Foreskin keratinocyte (primary cell): ENCODE measurements at places on chromosomes 4 and X. TPM values are rescaled to one million over a fixed set of nuclear protein-coding genes. Genes with fewer than 3 reads are reported as not detected.

DNA sequence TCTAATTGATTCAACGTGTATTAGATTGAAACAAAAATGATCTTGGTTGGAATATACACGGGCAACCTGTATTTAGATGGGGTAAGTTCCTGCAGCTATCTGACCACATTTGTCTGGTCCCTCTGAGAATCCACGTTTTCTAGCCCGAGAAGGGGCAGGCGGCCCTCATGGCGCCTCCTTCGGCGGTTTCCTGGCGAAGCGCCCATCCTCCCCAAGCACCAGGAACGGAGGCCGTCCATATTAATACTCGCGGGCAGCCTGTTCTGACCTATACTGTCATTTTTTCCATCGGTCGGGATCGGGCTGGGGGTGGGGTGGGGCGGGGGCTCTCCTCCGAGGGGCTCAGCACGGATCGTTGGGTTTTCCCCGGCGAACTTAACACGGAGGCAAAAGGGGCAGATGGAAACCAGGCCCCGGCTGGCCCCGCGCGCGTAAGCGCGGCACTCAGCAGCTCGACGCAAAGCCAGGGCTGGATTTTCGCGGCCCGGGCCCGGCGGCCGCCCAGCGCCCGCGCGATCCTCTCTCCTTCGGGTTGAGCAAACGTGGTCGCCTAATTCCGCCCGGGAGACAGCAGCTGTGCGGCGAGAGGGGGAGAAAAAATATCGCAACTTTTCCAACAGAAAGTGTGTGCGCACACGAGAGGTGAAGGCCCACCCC lies 77.2 kb upstream of the BCOR start:
- DNase-seq, result no peak

DNA sequence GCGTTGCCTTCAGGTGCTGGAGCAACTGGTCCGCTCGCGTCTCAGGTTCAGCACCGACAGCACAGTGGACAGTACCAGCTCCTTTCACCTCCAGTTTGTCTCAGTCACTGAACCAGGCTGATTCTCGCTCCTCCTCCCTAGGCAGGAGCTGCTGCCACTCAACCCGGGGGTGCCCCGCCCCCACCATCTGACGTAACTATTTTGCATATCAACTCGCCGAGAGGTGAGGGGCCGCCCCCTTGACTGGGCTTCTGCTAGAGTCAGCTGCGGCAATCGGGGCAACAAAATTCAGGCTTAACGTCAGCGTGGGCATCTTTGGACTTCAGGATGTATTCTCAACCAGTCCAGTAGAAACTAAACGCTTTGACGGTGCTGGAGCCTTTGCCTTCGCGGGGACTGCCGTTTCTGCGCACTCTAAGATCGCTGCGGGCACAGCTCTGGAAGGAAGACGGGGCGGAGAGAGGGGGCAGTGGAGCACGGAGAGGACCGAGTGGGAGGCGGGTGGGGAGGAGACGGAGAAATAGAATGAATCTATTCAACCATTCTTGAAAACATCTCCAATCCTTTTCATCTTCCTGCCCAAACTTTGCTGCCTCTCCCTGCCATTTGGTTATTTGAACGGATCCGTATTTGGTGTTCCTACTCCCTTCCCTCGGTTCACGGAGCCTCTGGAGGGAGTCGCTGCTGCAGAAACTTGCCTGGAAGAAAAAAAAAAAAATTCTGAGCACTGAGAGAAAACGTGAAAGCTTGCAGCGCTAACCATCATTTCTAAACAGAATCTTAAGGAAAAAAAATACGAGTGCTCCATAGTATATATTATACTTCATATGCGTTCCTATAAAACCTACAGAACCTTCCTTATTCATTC lies at the start of gene FSTL5:
TSS of gene FSTL5 (minus strand) at position 109 of the 868 bp plus-strand sequence. CDS start 52,604 bp downstream, outside the sequence.
- DNase-seq, result peak; percentile 87

- no peak for DNase-seq
Observed at GRCh38 chr4:152633118-152633517, 46.7 kb downstream of the TMEM154 start.

GRCh38 chr4:152735906-152736305 lies 43.6 kb downstream of the TIGD4 start:
- DNase-seq, result no peak

GRCh38 chr4:153138736-153139135 lies 65.5 kb upstream of the TRIM2 start:
- DNase-seq, result no peak

DNA sequence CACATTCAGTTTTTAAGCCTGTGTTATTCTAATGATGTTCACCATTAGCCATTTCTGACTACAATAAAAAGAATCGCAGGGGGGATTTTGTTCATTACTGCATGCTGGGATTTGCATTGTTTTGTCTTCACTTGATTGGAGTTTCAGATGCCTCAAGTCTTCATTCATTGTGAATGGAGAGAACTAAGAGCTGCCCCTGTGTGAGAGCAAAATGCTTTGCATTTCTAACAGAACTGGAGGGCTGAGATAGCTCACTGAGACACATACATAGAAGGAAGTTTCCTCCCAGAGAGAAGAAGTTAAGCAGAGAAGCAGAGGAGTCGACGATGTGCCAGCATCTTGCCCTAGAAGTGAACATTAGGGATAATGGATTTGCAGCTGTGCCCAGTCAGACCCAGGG lies 113.5 kb upstream of the GATB start:
- DNase-seq, result no peak

- no peak for DNase-seq
Observed at GRCh38 chr4:162017863-162018262, 145.9 kb downstream of the FSTL5 start.

DNA sequence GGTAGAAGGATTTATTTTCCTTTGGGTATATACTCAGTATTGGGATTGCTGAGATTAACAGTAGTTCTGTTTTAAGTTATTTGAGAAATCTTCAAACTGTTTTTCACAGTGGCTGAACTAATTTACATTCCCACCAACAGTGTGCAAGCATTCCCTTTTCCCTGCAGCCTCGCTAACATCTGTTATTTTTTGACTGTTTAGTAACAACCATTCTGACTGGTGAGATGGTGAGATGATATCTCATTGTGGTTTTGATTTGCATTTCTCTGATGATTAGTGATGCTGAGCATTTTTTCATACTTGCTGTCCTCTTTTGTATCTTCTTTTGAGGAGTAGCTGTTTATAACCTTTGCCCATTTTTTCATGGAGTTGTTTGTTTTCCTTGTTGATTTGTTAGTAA lies 457.8 kb downstream of the TRAM1L1 start:
- no peak for DNase-seq

GRCh38 chr4:78818530-78819079 lies 42.5 kb downstream of the BMP2K start:
- DNase-seq, result no peak

DNA sequence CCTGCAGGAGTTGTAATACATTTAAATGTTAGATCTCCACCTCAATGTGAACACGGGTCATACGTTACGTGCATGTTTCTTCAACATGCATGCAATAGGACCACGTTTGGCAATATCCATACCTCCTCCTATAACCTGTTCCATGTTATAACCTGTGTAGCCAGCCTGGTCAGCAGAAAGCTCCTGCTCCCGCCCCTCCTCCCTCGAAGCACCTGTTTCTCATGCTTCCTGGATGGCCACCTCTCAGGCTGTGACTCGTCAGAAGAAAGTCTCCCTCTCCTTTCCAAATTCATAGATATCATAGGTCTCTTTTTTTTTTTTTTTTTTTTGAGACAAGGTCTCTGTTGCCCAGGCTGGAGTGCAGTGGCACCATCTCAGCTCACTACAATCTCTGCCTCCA lies 96.5 kb downstream of the HMX1 start:
- DNase-seq, result no peak

Gene ATP1B4
- total RNA-seq, result not detected in 2 replicates
